ENCODE measurements at places on chromosomes 1 and 21. TPM values are rescaled to one million over a fixed set of nuclear protein-coding genes. Genes with fewer than 3 reads are reported as not detected.

ICOSLG gene
- total RNA-seq, result 10.2 TPM

FBXO2 gene
- 0.59 TPM for total RNA-seq

CHD5 gene
- 5.3 TPM for total RNA-seq

THEM5 gene
- not detected for total RNA-seq

KRTAP20-1 gene
- not detected for total RNA-seq

SH2D2A gene
- 94.7 TPM for total RNA-seq

DNASE2B gene
- total RNA-seq, result not detected

Measured in T-helper 2 cell treated with Interferon-gamma antibody and Interleukin-4, amounts not matched to agents 100 ng/mL and 5 ng/mL, for 36 hours (primary cell).